ENCODE measurements at places on chromosomes 1 and 21.
A peak's percentile ranks its signal among the peaks of the same experiment; 100 is the strongest.

- DNase-seq: no peak
These were observed 43.5 kb downstream of the UMODL1 start for GRCh38 chr21:42114646-42115045.

DNA sequence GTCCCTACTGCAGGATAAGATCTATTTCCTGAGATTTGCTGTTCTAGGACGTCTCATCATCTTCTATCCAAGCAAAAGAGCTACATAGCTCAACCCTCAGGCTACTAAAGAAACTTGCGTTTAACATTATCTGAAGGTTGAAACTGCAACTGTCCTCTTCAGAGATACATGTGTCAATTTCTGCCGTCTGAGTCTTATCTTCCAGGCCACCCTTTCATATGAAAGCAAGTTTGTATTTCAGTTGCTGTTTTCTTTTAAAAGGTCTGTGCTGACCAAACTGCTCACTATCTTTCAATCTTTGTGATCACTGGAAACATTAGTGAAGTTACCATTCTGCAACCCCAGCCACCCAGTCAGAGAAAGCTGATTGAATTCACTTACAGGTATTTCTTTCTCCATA, 108.6 kb upstream of the RAB3GAP2 start:
- no peak for DNase-seq

- no peak for DNase-seq
These were observed 220.3 kb upstream of the NFIA start for GRCh38 chr1:60861961-60862567.

- DNase-seq: peak; percentile 58
These were observed 1.4 kb downstream of the PINK1 start for GRCh38 chr1:20634594-20635084.

DNA sequence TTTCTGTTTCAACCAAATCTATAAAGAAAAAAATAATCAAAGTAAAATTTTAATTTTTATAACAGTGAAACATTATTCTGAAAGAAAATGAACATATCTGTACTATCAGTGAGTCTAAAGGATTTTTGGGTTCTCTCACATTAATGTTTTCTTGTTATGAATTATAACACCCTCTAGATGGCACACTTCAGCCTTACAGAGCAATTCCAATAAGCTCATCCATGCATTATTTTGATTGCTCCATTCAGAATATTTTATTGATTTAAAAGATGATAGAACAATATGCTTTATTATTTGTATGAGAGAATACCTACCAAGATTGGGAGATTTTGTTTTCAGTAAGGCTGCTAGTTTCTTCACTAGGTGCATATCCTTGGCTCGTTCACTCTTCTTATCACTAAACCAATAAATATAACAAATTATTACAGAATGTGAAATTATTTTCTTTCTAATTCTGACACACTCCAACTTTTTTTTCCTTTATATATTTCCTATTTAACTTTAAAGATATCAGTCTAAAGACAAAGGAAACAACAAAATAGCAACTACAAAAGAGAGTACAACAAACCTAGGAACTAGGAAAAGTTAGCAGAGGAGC, 82.4 kb downstream of the RAB3GAP2 start:
- DNase-seq: peak; percentile 53

- DNase-seq: no peak
These were observed 89.6 kb downstream of the NRDC start for GRCh38 chr1:51788938-51789337.

DNA sequence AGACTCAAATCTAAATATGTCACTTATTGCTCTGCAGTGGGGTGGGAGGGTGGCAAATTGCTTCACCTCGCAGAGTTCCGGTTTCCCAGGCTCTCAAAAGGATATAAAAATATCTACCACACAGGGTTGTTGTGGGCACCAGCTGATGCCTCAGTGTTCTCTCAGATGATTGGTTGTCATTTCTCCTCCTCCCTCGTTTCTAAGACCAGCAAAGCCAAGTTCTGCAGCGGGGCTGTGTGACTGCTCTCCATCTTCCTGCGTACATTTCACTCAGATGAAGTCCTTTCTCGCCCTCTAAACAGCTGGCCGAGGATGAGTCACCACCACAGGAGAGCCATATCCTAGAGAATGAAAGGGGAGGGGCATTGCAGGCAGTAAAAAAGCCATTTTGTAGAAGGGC, 35.0 kb upstream of the VWA5B1 start:
- peak; percentile 87 for DNase-seq

DNA sequence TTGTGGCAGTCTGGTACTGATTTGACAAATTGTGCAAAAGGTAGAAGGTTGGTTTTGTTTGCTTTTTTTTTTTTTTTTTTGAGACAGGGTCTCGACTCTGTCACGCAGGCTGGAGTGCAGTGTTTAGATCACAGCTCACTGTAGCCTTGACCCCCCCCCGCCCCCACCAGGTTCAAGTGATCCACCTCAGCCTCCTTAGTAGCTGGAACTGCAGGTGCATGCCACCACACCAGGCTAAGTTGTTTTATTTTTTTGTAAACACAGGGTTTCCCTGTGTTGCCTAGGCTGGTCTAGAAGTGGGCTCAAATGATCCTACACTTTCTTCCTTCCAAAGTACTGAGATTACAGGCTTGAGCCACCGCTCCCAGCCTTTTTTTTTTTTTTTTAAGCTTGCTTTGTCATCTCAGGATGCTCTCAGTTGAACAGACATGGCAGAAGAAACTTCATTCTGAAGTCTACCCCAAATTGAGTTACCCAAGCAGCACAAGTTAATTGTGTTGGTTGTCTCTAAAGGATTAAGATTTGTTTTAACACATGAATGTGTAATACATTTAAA, 8.2 kb downstream of the KDM1A start:
- DNase-seq: no peak

GRCh38 chr1:14924455-14925331, 228.9 kb upstream of the TMEM51 start:
- DNase-seq: peak; percentile 49

DNA sequence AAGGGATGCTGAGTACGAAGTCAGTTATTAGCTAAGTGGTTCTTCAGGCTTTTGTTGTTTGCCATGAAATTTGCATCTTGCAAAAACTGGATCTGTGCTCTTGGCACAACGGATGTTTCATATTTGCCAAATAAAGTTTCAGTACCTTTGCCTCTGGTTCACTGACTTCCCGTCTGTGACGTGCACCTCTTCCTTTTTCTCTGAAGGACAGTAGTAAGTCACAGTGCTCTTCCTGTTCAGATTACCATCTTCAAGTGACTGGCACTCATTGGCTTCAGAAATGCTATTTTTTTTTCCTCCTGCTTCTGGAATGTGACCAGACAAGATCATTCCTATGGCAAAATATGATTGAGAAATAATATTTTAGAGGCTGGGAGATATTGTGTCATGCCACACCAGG, 75.9 kb upstream of the GREM2 start:
- DNase-seq: no peak

DNA sequence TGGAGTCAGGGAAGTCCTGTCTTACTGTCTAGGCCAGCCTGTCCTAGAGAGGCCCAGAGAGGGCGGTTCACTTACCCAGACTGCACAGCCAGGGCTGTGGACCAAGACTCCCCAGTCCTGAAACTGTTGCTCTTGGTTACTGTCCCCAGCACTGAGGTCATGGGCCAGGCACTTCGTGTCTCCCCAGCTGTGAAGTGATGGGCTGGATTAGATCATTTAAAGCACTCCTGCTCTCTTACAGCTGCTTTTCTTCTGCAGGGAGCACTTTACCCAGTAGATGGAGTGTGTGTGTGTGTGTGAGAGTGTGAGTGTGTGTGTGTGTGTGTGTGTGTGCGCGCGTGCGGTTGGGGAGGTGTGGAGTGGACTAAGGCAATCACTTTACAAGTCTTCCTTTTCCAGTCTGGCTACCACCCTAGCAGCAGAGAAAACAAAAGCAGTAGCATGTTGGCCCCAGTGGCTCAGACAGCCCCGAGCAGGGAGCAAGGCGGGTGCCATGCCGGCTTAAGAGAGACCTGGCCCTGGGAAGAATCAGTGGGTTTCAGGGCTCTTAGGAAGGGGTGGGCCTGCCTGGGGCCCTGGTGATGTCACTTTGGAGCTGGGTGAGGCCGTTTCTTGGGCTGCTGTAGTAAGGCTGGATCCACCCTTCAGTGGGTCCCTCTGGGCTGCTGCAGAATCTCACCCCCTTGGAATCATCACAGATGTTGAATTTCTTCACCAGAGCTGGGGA, 2.4 kb downstream of the SPSB1 start:
- DNase-seq: peak; percentile 79

DNA sequence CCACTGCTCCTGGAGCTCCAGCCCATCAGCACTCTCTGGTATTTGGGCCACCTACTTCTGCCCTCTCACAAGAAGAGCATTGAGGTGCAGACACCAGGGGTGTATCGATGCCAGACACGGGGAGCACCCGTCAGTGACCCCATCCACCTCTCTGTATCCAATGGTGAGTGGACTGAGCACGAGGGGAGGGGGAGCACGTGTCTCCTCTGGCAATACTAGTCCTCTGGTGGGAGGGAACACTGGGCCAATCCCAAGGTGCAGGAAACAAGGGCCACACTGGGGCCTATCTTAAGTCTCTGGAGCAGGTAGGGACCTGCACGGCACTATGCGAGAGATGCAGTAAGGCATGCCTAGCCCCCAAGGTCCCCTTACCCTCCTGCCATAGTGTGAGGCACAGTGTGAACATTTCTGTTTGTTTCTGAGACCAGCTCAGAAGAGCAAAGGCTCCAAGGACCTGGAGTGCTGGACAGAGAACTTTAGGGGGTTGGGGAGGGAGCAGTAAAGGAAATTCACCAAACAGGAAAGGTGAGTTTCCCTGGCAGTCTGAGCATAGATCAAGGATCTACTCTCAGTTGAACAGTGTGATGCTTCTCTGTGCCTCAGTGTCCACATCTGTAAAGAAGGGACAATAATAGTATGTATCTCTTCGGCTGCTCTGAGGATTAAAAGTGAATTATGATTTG, 2.3 kb downstream of the FCRLB start:
- no peak for DNase-seq

- no peak for DNase-seq
These were observed 14.1 kb downstream of the KRTCAP2 start for GRCh38 chr1:155158991-155159390.

DNA sequence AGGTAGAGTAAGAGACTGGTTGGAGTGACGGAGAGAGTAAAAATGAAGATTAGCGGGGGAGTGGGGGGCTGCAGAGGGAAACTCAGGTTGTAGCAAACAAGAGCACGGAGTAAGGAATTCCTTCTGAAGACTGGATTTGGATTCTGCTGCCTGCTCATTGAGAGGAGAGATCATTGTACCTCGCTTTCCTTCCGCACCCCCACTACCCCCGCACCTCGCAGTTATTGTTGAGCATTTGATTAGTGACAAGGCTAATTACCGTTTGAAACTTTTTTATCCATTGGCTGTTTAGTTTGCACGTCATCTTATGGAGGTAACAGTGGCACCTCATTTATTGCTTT, 463 bp downstream of the PRPF3 start:
- DNase-seq: no peak
